ENCODE measurements at places on chromosomes 3 and 15. TPM values are rescaled to one million over a fixed set of nuclear protein-coding genes. Genes with fewer than 3 reads are reported as not detected.

DNA sequence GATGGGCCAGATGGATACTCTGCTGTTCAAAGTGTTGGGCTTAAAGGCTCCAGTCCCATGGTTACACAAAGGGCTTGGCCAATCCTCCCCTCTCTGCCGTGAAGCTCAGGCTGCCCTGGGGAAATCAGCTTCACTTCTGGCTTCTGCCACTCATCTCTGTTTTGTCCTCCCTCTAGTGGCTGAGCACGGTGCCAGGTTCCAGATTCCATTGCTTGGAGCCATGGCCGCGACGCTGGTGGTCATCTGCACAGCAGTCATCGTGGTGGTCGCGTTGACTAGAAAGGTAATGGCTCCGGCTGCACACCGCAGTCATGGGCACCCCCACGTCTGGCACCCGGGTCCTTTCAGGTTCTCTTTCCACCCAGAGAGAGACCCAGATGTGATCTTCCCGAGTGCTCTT lies 5.6 kb downstream of the TIGIT start:
- H3K4me1 ChIP-seq: no peaks in the 10 kb centered on the region
- no peak overlapping the region for H3K27ac ChIP-seq
- no peaks in the 10 kb centered on the region for H3K36me3 ChIP-seq
- no peak for DNase-seq
- peaks cover 16% of the 10 kb centered on the region for H3K27me3 ChIP-seq
- no peak overlapping the region for H3K4me3 ChIP-seq

- H3K36me3 ChIP-seq: no peaks in the 10 kb centered on the region
- H3K4me3 ChIP-seq: no peak overlapping the region
- H3K27me3 ChIP-seq: no peaks in the 10 kb centered on the region
- no peak overlapping the region for H3K27ac ChIP-seq
These were observed 145.6 kb upstream of the ABI3BP start for GRCh38 chr3:101138817-101139216.

GRCh38 chr3:97694876-97695275 lies 69.7 kb upstream of the ARL6 start:
- no peak overlapping the region for H3K27ac ChIP-seq
- no peak overlapping the region for H3K4me3 ChIP-seq
- H3K4me1 ChIP-seq: no peaks in the 10 kb centered on the region

LCTL gene
- total RNA-seq: not detected

- H3K36me3 ChIP-seq: peaks cover 18% of the 10 kb centered on the region
- no peaks in the 10 kb centered on the region for H3K27me3 ChIP-seq
- H3K4me1 ChIP-seq: peaks cover 42% of the 10 kb centered on the region
These were observed 17.9 kb downstream of the TMEM43 start for GRCh38 chr3:14142567-14143270.

SUSD5 gene
- 25.5 TPM for total RNA-seq

All from osteocyte (in vitro differentiated cells).